ENCODE measurements at places on chromosomes 6 and 20. TPM values are rescaled to one million over a fixed set of nuclear protein-coding genes. Genes with fewer than 3 reads are reported as not detected.

GRCh38 chr6:21164768-21165326, 428.7 kb upstream of the SOX4 start:
- DNase-seq = no peak

DNA sequence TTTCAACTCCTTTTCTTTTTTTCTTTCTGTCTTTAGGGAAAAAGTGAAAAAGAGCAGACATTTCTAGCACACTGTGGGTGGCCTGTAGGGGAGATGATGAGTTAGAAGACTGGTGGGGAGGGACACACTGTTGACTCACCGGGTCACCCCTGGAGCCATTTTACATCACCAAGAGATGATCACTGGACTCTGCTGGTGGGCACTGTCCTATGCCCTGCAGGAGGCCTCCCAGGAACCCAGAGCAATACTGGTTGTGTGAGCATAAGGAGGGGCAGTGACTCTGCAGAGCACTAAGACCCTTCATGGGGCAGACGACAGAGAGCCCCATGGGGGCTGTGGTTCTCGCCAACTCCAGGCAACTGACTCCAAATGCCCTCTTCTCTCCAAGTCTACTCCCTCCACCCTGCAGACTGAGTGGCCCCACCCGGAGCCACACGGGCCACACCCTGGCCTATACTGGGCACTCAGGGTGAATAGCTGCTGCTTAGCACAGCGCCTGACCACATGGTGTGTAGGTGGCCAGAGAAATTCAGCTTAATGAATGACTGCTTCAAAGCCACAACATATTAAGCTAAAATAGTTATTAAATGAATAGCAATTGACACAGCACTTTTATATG, 177.5 kb downstream of the CDC5L start:
- DNase-seq = no peak

GRCh38 chr6:139474145-139475108, 100.0 kb upstream of the CITED2 start:
- DNase-seq = peak; percentile 26

DNA sequence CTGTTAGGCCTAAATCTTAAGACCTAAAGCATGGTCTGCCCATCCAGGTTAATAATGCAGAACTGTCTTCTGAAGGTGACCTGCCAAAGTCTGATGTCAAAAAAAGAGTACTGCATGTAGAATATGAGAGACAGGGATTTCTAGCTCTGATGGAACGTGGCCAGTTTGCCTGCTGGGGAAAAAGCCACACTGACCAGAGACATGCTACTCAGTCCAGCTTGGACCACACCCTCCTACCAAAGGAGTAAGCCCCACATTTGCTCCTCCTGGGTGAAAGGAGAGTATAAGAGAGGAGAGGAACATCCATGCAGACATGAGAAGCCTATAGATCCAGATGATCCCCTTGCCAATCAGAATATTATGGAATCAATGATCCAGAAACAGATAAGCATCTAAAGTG, 229.9 kb upstream of the RUNX2 start:
- no peak for DNase-seq

- DNase-seq = no peak
Observed at GRCh38 chr6:52584203-52584602, 7.3 kb upstream of the TRAM2 start.

DNA sequence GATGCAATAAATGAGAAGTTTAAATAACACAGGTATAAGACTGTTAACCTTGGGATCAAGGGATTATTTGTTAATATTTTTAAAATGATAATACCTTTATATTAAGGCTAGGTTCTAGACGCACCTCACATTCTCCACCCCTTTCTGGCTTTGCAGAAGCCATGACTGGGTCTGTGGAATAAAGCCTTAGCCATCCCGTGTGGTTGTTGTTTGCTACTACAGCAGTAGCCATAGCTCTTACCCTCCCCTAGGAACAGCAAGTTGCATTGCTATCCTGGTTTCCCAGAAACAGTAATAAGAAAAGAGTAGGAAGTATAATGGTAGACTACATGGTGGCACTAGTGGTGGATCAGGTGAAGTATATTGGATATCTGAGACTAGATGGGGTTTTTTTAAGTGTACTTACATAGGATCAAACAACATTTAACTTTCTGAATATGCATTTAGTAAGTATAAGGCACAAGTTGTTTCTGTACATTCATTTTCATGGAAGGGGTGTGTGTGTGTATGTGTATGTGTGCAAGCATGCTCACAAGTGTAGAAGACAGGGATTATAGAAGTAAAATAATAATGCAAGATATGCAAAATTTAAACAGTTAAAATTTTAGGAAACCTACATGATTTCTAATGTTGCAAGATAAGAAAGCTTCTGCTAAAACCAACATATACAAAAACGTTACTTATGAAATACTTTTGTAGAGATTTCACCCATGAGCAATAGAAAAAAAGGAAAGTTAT, 384.2 kb downstream of the PRKN start:
- no peak for DNase-seq

- DNase-seq = no peak
Observed at GRCh38 chr6:37674161-37674560, 23.5 kb downstream of the MDGA1 start.

DNA sequence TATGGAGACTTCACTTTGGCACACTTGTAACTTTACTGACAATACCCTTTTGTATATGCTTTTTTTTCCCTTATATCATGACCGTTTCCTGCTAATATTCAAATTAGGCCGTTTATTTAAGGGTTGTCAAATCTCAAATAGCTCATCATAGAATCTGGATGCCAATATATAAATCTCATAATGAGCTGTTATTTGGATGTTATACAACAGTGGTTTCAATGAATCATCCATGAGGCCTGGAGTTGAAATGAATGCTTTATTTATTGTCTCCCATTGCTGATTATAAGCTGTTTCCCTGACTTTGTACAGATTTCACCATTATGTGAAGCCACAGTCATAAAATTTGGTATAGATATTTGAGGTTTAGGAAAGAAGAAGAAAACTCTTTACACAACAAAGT, 256.1 kb downstream of the PLCB1 start:
- no peak for DNase-seq

- no peak for DNase-seq
Observed at GRCh38 chr20:44790638-44791393, 19.5 kb downstream of the RIMS4 start.

DNA sequence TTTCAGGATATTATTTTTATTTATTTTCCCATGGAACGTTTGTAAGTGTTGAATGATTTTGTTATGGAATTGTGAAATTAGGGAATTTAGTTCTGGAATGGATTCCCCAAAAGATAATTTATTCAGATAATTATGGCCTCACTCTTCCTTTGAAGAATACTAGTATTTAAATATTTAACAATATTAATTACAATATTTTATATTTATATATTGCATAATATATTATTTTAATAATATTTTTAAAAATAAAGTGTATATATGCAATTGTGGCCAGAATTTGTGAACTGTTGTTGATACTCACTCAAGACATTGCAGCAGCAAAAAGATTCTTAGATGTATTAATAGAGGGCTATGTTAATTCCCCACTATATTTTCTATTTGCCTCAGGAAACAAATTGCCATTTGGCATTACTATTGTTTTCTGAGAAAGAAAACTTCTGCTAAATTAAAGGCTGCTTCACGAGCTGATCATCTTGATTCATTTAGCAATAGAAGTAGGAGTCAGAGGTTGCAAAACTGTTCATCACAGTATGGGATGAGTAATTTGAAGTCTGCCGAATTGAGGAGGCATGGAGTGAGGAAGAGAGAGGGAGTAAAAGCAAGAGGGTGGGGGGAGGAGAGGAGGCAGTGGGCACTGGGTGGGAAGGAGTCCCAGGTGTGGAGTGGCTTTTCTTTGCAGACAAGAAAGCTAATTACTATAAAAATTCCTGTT, 729.2 kb downstream of the DHX35 start:
- DNase-seq = no peak

DNA sequence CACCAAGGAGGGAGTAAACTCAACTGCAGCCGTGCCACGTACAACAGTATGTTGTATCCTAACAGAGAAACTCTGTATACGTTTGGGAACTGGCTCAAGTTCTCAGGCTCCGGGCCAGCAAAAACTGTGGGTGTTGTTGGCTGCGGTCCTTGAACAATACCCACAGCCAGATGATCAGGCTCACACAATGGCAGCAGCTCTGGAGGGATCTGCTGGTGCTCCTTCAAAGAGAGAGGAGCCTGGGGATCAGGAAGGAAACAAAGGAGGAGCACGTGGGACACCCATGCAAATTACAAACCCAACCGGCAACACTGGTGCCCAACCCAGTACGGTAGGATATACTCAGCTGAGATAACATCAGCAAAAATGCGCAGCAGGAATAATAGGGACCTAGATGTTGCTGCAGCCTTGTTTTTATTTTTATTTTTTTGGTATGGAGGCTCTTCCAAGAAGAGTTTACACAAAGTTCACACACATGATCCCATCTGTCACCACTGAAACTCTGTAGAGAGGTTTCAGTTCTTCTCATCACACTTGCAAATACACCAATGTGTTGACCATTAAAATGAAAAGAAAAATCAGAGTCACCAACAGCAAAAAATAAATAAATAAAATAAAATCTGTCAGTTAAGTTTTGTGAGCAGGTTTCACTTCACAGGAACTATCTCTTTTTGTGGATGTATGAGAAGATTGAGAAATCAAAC, 41.2 kb upstream of the PDE10A start:
- no peak for DNase-seq

DNA sequence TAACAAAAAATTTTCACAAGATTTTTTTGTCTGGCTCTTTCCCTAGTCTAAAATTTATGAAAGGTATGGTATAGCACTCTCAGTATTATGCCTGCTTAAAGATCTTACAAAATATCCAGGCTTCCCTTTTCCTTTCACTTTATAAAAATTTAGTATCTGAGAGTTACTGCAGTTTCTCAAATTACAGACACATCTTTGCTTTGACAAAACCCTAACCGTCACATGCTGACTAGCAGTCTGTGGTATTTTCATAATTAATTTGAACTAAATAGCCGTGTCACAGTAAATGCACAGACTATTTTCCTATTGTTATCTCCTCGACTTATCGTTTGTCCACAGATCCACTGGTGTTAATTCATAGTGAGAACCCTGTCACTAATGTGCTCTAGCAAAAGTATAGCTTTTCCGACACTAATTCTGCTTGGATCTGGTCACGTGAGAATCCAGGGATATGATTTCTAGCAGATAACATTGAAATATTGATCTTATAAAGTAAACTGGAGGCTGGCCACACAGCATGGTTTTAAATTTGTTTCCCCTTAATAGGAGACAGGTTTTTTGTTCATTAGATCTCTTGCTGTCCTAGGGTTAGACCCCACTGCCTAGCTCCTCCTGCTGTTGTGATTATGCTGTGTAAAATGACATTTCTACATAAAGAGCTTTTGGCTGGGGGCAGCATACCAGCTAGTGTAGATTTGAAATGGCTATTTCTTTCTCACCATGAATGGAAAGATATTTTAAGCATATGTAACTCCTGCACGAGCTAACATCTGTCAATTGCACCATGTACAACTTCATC, 340.6 kb upstream of the SASH1 start:
- no peak for DNase-seq

- no peak for DNase-seq
Observed at GRCh38 chr6:120675886-120676285, 658.4 kb downstream of the TBC1D32 start.

- no peak for DNase-seq
Observed at GRCh38 chr6:11654876-11655275, 117.3 kb downstream of the TMEM170B start.

The IL17A gene
- not detected for total RNA-seq

The CGA gene
- total RNA-seq = not detected

The NRN1 gene
- total RNA-seq = 6.4 TPM

The LIN28B gene
- total RNA-seq = 0.14 TPM

The PRRT1 gene
- total RNA-seq = 3.7 TPM

The TMEM14B gene
- 72.5 TPM for total RNA-seq
